ENCODE measurements at places on chromosomes 6 and 20.

DNA sequence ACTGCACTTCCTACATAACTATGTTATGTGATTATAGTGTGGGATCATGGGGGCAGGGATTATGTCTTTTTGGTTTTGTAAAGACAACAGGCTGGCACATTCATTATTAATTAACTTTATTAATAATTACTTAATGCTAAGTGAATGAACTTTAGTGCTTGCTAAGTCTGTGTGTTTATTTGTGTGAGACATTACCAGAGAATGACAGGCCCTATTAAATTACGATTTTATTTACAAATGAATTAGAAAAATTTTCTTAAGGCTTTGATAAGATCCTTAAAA, 100.9 kb downstream of the CD83 start:
- DNase-seq, result no peak

DNA sequence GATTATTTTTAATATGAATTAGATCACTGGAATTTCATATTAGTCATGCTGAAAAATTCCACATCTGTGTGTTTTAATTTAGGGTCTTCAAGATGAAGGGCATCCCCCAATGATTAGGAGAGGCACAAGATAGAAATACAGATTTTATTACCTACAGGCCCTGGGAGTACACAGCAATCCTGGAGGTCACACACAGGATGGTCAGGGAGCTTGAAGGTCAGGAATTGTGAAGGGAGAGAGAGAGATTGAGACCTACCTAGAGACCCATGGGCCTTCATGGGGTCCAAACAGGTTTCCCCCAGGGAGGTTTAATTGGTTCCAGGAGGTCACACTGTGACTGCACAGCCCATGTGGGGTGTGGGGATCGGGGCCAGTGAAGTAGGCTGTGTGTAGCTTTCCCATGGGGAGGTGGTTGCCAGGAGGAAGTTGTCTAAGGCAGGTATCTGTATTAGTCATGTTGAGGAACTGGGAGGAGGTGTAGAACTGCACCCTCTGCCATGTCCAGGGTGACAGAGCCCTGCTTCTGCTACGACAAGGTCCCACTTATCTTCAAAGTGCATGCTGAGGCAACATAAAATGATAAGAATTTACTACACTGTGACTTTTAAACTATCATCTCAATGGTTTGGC, 18.3 kb downstream of the SNX9 start:
- no peak for DNase-seq

DNA sequence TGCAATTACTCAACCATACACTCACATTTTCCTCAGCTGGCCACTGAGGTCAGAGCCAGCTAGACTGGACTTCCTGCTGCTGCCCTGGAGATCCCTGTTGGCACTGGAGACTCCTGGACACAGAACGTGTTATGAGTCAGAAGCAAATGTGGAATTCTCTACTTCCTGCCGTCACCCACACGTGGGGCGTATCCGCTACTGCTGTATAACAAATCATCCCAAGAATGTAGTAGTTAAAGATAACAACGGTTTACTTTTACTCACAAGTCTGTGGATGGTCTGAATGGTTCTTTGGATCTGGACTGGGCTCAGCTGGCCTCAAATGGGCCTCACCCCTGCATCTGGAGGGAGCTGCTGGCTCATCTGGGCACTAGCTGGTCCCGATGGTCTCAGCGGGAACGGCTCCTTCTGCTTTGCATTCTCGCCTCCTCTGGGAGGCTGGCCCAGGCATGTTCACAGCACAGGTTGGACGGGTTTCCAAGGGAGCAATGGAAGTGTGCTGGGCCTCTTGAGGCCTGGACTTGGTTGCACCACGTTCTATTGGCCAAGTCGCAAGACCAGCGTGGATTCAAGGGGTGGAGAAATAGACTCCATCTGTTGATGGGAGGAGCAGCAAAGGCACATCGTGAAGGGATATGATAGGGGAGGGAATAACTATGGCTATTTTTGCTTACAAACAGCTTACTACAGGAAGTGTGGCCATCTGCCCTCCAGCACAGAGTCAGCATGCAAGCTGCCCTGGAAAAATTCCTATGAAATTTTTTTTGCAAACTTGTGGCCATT, 118.5 kb downstream of the SNX5 start:
- DNase-seq, result no peak

DNA sequence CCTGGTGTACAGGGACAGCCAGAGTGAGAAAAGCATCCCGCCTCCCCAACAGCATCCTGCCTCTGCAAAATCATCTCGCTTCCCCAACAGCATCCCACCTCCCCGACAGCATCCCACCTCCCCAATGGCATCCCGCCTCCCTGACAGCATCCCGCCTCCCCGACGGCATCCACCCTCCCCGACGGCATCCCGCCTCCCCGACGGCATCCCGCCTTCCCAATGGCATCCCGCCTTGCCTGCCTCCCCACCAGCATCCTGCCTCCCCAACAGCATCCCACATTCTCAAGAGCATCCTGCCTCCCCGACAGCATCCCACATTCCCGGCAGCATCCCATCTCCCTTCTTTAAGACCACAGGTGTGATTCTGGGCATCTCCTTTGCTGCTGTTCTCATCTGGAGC, 46.0 kb upstream of the NXT1 start:
- no peak for DNase-seq

DNA sequence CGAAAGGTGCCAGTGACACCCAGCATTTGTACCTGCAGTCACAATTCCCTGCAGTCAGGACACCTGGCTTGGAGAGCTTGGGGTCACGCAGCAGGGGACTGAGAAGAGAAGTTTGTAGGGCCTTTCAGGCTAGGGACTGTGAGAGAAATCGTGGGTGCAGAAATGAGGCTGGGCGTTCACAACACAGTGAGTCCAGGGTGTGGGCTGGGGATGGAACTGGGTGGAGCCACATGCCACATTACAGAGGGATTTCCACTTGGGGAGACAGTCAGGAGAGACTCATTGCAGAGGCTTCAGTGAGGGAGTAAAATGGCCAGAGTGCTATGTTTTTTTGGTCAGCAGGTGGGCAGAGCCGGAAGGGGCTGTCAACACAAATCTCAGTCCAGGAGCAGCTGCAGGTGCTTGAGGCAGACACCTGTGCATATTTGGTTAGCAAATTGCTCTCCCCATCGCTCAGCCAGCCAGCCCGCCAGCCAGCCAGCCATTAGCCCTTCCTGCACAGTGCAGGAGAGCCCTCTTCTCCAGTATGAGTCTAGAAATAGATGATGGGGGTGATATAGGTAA, 7.4 kb downstream of the ITPR3 start:
- DNase-seq, result no peak

GRCh38 chr6:157133856-157134255, 189.5 kb downstream of the TMEM242 start:
- DNase-seq, result no peak

GRCh38 chr20:31819083-31819784, at the start of gene MYLK2:
TSS of gene MYLK2 (plus strand) at chr20:31819356. CDS start at chr20:31819581, 225 bp downstream.
- DNase-seq, result no peak

GRCh38 chr20:52889225-52889624, 82.9 kb upstream of the TSHZ2 start:
- no peak for DNase-seq

GRCh38 chr6:70709826-70710225, 42.1 kb downstream of the SMAP1 start:
- no peak for DNase-seq

DNA sequence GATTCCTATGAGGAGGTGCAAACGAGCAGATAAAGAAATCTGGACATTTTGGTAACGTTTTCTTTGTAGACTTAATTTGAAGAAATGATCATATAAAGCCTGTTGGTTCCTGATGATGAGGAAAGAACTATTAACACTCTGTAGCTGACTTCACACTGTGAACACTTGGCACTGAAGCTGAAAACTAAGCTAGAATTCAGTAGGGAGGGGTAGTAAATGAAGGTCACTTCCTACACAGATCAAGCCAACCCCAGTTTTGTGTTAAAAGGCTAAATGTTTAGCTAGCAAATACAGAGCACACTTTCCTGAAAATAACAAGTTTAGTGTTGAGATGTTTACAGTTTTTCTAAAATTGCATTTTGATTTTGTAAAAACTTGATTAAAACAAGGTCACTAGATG, 296.2 kb upstream of the PRDM1 start:
- no peak for DNase-seq

DNA sequence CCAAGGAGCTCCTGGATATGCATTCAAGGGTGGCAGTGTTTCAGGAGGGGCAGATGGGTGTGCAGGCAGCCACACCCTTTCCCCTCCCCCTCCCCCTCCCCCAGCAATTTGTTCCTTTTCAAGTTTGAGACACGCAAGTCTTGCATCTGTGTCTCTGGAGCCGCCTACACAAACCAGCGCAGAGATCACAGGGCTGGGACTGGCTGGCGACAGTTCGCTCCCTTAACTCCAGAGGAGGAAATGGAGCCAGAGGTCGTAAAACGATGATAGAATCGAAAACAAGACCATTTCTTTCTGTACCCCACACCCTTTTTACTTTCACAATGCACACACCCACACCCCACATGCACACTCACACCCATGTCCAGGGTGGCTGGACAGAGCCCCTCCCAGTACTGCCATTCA, 163.1 kb downstream of the LY86 start:
- DNase-seq, result no peak

- DNase-seq, result no peak
Measured at GRCh38 chr6:2960935-2961334, 10.4 kb downstream of the SERPINB6 start.

- no peak for DNase-seq
Measured at GRCh38 chr20:9243986-9244385, 175.1 kb downstream of the PLCB4 start.

DNA sequence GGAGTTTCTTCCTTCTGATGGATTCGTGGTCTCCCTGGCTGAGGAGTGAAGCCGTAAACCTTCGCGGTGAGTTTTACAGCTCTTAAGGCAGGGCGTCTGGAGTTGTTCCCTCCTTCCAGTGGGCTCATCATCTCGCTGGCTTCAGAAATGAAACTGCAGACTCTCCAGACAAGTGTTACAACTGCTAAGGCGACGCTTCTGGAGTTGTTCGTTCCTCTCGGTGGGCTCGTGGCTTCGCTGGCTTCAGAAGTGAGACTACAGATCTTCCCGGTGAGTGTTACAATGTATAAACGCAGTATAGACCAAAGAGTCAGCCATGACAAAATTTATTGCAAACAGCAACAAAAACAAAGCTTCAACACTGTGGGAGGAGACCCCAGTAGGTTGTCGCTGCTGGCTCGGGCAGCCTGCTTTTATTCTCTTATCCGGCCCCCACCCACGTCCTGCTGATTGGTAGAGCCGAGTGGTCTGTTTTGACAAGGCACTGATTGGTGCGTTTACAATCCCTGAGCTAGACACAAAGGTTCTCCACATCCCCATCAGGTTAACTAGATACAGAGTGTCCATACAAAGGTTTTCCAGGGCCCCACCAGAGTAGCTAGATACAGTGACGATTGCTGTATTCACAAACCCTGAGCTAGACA, 113.2 kb downstream of the GPX5 start:
- no peak for DNase-seq

DNA sequence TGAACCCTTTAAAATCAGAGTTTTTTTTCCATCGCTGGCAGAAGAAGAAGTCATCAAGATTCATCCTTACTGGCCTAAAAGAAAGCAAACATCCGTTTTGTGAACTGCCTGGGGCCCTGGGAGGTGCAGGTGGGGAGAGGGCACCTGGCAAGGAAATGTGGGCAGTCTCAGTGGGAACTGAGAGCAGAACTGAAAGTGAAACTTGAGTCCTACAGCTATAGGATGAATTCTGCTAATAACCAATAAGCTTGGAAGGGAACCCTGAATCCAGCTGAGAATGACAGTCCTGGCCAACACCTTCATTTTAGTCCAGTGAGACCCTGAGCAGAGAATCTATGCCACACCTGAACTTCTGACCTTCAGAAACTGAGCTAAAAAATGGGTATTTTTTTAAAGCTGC, 130.1 kb upstream of the ASCC3 start:
- DNase-seq, result no peak

- DNase-seq, result no peak
Measured at GRCh38 chr20:2839732-2840137, 720 bp downstream of the PCED1A start.
